GM12878 (cell line): ENCODE measurements at places on chromosomes 3 and 15. TPM values are rescaled to one million over a fixed set of nuclear protein-coding genes. Genes with fewer than 3 reads are reported as not detected.

- peaks cover 2% of the 10 kb centered on the region for H3K36me3 ChIP-seq
- H3K4me1 ChIP-seq: no peaks in the 10 kb centered on the region
- no peak overlapping the region for H3K27ac ChIP-seq
- no peak for DNase-seq
- no peak overlapping the region for H3K4me3 ChIP-seq
- no peaks in the 10 kb centered on the region for H3K27me3 ChIP-seq
Observed at GRCh38 chr3:4714045-4714444, 220.9 kb downstream of the ITPR1 start.

DNA sequence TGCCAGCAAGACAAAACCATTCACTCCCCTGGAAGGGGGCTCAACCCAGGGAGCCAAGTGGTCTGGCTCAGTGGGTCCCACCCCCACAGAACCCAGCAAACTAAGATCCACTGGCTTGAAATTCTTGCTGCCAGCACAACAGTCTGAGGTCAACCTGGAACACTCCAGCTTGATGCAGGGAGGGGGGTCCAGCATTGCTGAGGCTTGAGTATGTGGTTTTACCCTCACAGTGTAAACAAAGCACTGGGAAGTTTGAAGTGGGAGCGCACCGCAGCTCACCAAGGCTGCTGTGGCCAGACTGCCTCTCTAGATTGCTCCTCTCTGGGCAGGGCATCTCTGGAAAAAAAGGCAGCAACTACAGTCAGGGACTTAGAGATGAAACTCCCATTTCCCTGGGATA, 81.7 kb downstream of the MSL2 start:
- H3K4me1 ChIP-seq: peaks cover 4% of the 10 kb centered on the region; the same call in 1 of the 2 replicates
- no peak overlapping the region for H3K27ac ChIP-seq
- no peaks in the 10 kb centered on the region for H3K36me3 ChIP-seq
- H3K4me3 ChIP-seq: no peak overlapping the region
- DNase-seq: no peak

DNA sequence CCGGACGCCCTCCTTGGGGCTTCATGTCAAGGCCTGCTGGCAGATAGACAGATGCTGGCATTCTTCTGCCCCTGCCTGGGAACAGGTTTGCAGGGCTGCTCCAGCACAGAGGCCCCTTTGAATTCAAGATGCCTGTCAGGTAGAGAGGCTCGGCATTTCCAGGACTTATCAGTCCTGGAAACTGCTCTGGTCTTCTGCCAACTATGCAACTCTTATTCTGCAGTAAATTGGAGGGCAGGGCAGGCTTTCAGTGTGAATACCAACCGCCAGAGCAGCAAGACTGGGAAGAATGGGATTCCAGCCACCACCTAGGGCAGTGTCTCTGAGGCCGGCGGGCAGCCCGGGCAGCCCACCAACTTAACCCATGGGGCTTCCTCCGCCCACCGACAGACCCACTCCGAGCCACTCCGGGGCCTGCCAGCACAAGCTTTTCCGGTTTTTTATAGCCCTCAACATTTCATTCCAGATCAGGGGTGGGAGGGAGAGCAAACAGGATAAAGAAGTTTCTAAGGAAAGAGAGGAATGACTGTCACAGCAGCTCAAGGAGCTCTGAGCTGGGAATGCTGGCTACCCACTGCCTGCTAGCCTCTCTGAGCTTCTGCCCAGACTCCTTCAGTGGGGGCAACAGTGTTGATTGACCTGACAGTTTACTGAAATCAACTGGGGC, 140.9 kb downstream of the NTRK3 start:
- H3K27me3 ChIP-seq: no peaks in the 10 kb centered on the region
- DNase-seq: no peak
- no peaks in the 10 kb centered on the region for H3K36me3 ChIP-seq
- no peaks in the 10 kb centered on the region for H3K4me1 ChIP-seq
- no peak overlapping the region for H3K4me3 ChIP-seq

GRCh38 chr15:74235962-74236361, at the start of gene CCDC33:
CCDC33 (plus strand) TSS chr15:74236326; CDS start chr15:74236720, 394 bp downstream.
- no peaks in the 10 kb centered on the region for H3K36me3 ChIP-seq
- no peak within 1 kb of the TSS for H3K4me3 ChIP-seq

DNA sequence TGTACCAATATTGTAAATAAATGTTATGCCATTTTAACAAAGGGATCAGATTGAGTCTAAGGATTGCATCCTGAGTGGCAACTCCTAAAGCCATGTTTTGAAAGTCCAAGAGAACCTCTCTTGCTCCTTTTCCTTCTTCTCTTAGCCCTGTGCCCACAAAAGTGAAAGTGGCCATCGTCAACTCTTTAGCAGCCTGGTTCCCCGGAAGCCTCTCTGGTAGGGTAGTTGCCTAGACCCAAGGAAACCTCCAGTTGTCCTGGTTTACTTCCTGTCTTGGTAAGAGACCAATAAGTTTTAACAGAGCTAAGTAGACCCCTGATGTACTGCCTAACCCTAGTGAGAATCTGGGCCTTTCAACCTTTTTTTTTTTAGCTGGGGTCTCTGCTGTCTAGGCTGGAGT, 10.2 kb upstream of the ITPKA start:
- peak overlapping the region; percentile 62 for H3K27ac ChIP-seq
- H3K27me3 ChIP-seq: no peaks in the 10 kb centered on the region
- H3K4me3 ChIP-seq: no peak overlapping the region
- DNase-seq: no peak

- no peak for DNase-seq
- peaks cover 7% of the 10 kb centered on the region for H3K36me3 ChIP-seq
- H3K4me3 ChIP-seq: peak overlapping the region; percentile 81
- peak overlapping the region; percentile 87 for H3K27ac ChIP-seq
Observed at GRCh38 chr3:4981665-4982494, 2.6 kb downstream of the BHLHE40 start.

The FGF7 gene
- polyA plus RNA-seq: 0.23 TPM in 1 of 2 replicates, not detected in the other

The ADGRG7 gene
- polyA plus RNA-seq: not detected in 2 replicates
